ENCODE measurements at places on chromosomes 5 and 9.

DNA sequence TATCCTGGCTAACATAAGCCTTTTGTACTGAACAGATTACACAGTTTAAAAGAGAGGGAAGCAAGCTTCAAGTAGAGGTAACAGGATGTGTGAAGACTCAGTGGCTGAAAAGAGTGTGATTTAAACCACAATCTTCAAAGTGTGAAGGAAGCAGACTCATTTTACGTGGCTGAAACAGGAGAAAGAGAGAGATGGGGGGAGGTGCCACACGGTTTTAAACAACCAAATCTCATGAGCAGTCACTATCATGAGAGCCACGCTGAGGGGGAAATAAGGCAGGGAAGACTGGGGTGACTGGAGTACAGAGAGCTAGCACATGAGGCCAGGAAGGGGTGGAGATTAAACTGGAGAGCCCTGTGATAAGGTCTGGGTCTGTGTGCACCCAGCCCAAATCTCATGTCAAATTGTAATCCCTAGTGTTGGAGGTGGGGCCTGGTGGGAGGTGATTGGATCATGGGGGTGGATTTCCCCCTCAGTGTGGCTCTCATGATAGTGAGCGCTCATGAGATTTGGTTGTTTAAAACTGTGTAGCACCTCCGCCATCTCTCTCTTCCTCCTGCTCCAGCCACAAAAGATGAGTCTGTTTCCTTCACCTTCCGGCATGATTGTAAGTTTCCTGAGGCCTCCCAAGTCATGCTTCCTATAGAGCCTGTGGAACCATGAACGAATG is 318.6 kb upstream of the CD180 start:
- DNase-seq = no peak

GRCh38 chr9:908536-909205 is 67.2 kb downstream of the DMRT1 start:
- DNase-seq = no peak

DNA sequence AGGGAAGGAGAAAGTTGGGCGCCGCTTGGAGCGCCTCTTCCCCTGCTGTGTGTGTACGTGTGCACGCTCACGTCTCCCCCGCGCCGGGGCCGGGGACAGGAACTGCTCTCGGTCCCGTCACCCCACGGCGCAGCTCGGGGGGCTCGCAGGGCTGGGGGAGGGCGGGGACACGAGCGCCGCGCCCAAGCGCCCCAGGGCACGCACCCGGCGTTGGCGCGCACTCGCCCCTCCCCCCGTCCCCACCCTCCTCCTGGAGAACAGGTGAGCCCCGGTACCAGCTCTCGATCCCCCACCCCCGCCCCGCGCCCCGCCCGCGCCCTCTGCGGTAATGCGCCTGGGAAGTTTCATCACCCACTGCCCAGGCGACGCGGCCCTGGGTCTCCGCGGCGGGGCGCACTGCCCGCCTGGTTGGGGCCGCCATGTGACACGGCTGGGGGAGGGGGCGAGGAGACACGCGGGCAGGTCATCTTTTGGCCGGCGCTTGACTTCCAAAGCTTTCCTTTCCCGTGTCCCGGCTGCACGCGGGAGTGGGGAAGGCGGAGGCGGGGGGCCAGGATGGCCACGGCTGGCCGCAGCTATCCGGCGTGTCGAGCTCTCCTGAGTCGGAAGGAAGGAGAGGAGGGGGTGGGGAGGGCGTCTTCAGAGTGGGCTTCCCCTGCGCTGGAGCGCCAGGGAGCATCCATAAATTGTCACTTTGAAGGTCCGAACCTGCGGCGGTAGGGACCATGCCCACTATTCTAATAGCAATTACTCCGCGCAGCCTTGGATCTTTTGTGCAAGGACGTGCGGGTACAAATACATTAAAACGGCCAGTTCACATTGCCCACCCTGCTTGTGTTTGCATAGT is 1.5 kb upstream of the STC2 start:
- no peak for DNase-seq

DNA sequence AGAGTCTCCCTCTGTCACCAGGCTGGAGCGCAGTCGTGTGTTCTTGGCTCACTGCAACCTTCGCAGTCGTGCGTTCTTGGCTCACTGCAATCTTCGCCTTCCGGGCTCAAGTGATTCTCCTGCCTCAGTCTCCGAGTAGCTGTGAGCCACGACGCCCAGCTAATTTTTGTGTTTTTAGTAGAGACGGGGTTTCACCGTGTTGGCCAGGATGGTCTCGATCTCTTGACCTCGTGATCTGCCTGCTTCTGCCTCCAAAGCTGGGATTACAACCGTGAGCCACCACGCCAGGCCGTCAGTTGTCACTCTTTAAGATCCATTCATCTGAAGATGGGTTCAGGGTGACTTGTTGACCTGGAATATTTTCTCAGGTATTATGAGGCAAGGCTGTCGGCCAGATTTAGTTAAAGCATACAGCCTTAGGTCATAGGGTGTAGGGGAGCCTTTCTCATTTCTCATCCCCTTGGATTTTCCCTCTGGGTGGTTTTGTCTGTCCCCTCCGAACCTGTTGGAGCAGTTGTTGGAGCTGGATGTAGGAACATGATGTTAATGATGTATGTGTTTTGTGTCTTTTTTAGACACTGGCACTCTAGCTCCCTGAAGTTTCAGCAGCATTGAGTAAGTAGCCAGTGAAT is 1.6 kb downstream of the SLC22A5 start:
- DNase-seq = no peak

GRCh38 chr9:121278477-121279261 is 10.7 kb downstream of the GSN start:
- no peak for DNase-seq

- no peak for DNase-seq
Measured at GRCh38 chr9:27888661-27889295, 315.5 kb upstream of the C9orf72 start.

- no peak for DNase-seq
Measured at GRCh38 chr9:22528485-22528884, 81.9 kb downstream of the DMRTA1 start.

DNA sequence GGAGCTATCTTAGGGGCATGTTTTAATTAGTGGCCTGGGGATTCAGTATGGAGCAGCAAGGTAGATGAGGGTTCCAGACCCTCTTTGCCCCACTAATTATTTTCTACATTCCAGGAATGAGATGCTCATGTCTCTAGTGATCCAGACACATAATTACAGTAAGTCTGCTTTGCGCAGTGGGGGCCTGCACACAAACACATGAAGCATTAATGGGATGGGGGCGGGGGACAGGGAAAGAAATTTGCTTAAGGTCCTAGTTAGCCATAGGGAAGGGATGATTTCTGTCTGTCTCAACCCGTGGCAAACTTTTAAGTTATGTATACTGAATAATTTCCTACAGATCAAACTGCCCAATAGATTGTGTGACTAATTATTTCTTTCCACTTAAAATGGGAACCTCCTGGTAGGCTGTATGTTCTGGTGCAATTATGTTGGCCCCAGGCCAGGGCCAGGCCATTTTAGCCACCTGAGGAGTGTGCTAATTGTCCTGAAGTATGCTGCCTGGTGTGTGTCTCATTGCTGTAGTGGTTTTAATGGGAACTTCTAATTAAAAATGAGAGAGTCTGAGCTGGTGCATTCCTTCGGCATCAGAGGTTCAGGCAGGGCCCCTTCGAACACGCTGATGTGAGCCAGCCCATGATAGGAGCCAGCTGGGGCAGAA is 134.4 kb downstream of the PTTG1 start:
- no peak for DNase-seq

DNA sequence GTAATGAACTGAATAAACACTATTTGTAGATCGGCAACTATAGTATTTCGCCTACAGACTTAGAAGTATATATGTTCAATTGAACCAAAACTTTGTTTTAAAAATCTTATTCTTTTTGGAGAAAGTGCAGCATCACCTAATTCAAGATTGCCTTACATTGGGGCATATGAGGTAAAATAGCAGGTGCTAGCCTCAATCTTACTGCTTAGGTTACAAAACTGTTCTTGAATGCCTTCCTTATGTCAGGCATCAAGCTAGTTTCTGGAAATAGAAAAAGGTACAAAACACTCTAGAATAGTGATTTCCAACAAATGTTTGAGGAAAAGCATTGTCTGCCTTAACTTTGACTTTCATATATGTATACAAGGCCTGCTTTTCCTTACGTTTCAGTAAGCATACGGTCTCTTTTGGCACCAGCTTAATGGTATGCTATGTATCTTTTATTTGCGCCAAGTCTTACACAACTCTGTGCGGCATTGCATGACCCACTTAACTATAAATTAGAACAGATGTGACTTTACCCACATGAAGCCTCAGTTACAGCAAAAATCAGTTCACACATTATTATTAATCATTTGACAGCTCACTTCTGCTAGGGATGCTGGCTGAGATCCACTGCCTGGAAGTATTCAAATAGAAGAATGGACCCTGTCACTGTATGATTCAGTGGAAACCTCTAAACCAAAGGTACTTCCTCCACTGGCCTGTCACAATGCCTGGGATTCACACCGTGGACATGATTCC is 174.1 kb downstream of the PRELID2 start:
- no peak for DNase-seq

GRCh38 chr5:82330530-82331270 is 52.5 kb upstream of the RPS23 start:
- DNase-seq = no peak

- DNase-seq = no peak
Measured at GRCh38 chr9:13369431-13369830, 89.9 kb upstream of the MPDZ start.

- DNase-seq = peak; percentile 59
Measured at GRCh38 chr5:157651623-157652376, 438 bp downstream of the SOX30 start.

- no peak for DNase-seq
Measured at GRCh38 chr5:83035373-83036100, 41.7 kb downstream of the TMEM167A start.

- DNase-seq = no peak
Measured at GRCh38 chr5:119746984-119747383, 117.6 kb downstream of the FAM170A start.

GRCh38 chr5:151406322-151406947 is 41.0 kb upstream of the SLC36A1 start:
- no peak for DNase-seq

DNA sequence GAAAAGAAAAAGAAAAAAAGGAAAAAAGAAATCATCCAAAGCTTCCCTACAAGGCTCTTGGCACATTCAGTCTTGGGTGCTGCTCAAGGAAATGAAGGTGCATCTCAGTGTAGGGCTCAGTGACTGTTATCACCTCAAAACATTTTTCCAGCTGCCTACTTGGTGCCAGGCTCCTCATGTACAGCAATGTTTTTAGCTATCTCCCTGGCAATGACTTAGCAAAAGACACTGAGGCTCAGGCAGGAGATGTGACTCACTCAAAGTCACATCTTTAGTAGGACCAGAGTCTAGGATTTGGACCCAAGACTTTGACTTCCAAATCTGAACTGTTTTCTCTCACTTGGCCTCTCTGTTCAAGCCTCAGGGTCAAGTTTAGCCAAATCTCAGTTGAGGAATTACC is 264.2 kb downstream of the CRB2 start:
- no peak for DNase-seq

GRCh38 chr9:105444130-105444529 is 3.7 kb upstream of the FSD1L start:
- no peak for DNase-seq

- DNase-seq = no peak
Measured at GRCh38 chr5:3182133-3182876, 413.3 kb upstream of the IRX1 start.

DNA sequence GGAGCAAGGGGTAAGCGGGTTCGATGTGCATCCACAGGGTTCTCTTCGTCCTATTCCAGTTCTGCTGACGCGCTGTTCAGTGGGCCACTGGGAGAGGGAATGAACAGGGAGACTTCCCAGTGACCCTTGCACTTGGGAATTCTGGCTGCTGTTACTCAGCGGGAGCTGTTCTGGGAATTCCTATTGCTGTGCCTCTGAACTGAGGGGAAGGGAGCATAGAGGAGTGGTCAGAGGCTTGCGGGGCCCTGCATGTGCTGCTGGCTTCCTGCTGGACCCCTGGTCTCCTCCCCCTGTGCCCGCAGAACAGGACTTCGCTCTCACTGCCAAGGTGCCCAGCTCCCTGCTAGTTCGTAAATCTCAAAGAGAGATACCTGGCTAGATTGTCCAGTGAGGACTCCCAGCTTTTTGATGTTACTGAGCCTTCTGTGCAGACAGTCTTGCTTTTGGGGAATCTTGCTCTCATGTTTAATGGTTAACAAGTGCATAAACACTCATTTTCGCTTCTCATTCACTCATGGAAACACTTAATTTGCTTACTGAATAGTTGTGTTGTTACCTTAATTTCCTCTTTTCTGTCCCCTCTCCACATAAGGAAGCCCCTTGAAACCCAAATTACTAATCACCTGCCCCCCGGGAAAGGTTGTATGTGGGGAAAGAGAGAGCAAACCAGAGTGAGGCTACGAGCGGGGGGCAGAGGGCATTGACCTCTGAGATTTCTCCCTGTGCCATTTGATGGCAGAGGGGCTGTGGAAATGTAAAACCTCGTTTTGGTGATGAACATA is 5.9 kb downstream of the TRIO start:
- DNase-seq = no peak

- DNase-seq = no peak
Measured at GRCh38 chr5:97422678-97423077, 239.6 kb upstream of the RIOK2 start.

DNA sequence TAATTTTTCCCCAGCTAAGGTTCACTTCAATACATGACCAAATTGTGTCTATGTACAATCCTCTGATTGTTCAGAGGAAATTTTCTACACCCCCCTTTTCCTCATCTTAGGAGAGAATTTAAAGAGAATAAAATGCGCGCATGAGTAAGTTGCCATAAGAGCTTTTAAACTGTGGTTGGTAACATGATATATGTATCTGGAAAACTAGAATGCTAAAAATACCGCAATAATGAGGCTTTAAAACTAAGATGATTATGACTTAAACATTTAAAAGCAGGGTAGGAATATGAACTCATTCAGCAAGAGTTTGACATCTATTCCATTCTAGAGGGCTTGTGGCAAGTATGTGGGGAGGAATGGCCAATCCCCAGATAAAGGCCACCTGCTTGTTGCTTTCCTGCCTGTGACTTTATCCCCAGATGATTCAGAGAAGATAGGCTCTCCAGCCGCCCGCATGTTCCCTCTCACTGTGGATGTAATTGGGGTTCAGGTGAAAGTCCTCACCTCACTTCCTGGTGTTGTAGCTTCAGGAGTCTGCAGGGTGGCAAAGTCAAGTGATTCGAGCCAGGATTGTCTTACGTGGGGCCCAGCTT is 26.5 kb upstream of the BASP1 start:
- no peak for DNase-seq

- no peak for DNase-seq
Measured at GRCh38 chr9:24931894-24932293, 386.2 kb upstream of the IZUMO3 start.

DNA sequence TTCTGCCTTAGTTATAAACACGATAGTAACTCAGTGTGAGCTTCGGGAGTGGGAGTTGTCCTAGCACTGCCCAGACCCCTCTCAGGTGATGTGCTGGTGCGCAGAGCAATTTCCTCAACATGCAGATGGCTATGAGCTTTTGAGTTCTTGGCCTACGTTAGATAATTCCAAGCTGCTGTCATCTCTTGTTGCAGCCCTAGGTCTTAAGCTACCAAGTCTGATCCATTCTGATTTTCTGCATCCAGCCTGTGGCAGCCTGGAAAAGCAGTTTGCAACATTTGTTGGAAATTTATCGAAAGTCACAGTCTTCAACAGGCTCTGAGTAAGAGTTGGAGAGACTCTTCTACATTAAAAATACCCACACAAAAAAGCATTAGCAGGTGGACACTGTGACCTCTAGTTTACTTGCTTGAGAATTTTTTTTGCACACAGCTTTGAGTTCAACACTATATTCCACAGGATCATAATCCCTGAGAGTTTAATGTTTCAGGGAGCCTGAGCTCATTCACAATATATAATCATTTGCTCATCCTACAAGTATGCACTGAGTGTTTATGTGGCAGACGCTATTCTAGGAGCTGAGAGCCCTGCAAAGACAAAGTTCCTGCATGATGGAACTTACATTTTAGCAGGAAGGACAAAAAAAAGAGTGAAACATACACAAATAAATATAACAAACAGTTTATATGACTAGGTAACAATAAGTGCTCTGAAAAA is 91.6 kb downstream of the UBE2QL1 start:
- DNase-seq = no peak
